ENCODE measurements at places on chromosomes 4 and X.
A peak's percentile ranks its signal among the peaks of the same experiment; 100 is the strongest.

GRCh38 chr4:38759113-38759789 is 23.5 kb downstream of the TLR10 start:
- DNase-seq: peak; percentile 73

DNA sequence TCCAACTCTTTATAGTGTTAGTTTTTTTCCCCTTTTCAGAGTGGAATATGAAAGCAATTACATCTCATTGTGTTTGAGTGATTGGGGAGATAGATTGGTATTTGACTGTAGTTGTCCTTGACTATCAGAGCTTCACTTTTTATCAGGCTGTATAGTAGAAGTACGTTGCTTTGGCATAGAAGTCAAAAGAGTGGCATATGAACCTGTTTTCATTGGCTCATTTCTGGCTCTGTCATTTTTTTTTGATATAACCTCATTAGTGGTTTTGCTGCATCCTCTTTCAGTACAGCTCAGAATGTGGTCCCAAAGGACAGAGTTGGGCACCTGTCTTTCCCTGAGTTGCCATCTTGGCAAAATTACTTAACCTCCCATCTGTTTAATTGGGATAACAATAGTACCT is 1.4 kb downstream of the TMA16 start:
- DNase-seq: no peak

DNA sequence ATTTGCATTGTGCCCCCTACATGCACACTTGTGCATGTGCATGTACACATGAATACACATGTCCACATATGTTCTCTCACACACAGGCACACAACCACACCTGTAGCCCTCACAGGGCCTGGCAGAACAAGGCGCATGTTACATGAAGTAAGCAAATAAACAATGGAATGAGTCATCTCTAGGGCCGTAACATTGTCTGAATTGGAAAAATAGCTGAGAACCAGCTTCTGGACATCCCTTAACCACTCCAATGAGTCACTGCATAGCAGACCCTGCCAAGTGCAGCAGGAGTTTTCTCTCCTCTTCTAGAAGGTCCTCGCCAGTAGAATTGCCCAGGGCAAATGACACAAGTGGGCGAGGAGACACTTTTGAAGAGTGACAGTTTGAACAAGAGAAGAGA is 66.1 kb downstream of the MAGEA10 start:
- DNase-seq: no peak

DNA sequence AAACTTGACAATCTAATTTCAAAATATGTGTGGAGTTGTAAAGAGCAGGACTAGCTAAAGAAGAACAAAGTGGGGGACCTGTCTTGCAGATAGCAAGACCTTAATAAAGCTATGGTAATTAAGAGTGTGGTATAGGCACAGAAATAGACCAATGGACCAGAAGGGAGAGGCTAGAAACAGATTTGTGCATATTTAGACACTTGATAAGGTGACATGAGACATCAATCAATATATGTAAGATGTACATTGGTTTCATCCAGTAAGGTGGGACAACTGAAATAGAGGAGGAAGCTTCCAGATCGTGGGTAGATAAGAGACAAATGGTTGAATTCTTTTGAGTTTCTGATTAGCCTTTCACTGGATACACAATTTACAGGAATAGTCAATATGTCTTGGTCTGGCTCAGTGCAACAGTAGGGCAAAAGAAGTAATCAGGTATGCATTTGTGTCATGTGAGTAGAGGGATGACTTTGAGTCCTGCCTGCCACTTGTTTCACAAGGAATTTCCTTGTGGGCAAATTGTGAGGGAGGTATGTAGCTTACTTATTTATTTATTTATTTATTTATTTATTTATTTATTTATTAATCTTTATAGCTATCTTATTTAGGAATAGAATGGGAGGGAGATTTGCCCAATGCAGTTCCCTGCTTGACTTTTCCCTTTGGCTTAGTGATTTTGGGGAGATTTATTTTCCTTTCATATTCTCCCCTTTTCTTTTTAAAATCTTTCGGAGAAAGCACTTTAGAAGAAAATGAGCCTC is 7.2 kb upstream of the MPP1 start:
- no peak for DNase-seq

- DNase-seq: peak; percentile 18
Measured at GRCh38 chr4:42781315-42781714, 111.2 kb upstream of the GRXCR1 start.
